ENCODE measurements at places on chromosomes 6 and 20.

DNA sequence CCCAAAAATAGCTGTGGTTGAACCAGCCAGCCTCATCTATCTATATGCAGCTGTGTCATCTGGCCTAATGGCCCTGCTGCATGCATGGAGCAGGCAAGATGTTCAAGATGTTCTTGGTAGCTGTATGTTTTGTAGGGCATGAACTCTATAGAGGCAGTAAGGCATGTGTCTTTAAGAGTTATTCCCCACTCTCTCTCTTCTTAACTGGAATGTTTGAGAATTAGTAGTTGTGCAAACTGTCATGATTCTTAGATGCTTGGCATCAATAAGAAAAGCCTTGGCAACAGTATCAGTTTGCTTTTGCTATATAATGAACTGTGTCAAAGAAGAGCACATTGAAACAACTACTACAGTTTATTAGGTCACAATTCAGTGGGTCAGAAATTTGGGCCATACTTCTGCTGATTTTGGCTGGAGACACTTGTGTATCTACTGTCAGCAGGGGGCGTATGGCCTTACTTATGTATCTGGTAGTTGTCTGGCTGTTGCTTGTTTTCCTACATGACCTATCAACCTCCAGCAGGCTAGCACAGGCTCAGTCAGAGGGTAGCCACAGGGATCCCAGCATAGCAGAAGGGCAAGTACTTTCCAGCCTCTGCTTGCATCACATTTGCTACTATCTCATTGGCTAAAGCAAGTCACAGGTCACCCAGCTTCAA, 56.1 kb upstream of the LAMP5 start:
- no peak for DNase-seq

- no peak for DNase-seq
Measured at GRCh38 chr6:148346681-148347440, 4.2 kb downstream of the SASH1 start.

DNA sequence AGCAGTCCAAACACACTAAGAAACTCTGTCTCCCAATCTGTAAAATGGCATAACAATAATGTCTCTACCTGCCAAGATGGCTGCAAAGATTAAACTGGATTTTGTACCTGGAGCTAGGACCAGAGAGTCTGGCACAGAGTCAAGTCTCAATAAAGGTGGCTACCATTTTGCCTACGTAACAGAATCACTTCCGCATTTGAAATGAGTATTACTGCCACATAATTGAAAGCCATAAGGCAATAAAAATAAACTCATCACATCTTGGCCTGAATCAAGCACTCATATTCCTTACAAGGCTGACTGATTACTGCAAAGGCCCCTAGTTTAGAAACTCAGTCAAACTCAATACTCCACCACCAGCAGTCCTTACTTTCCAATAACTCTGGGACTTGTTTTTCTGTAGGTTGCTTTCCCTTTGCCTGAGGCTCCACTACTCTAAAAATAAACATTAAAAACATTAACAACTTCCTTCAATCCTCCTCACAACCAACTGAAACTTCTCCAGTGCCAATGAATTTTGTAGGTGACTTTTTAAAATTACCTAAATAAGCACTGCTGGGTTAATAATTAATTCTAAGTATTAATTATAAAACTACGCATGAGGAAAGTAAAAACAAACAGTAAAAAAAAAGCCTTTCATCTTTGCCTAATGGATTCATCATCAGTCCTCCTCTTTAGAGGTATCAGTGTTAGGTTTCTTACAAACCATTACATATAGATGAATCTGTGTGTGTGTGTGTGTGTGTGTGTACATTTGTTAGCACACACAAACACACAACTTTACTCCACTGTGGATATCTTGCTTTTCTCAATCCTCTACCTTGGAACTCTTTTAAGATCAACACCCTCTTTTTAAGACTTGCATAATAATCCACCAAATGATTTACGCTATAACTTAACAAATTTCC, 3.7 kb downstream of the KIF16B start:
- no peak for DNase-seq

DNA sequence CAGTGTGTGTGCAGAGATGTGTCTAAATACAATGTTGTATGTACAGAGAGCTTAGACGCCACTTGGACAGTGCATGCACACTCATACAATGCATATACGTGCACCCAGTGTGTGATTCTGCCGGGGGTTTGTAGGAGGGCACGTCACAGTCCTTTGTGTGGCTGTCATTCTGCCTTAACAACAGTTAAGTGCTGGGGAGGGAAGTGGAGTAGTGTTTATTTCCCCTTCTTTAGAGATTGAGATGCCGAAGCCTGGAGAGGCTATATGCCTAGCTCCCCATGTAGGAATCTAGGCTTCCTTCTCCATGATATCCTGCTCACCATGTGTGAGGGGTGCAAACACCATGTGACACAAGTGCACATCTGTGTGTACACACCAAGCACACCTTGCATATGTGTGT, 38.2 kb downstream of the MDFI start:
- no peak for DNase-seq

- no peak for DNase-seq
Measured at GRCh38 chr6:169082093-169082492, 171.6 kb downstream of the THBS2 start.

GRCh38 chr6:151288712-151289398, 49.1 kb downstream of the AKAP12 start:
- peak; percentile 10 for DNase-seq

DNA sequence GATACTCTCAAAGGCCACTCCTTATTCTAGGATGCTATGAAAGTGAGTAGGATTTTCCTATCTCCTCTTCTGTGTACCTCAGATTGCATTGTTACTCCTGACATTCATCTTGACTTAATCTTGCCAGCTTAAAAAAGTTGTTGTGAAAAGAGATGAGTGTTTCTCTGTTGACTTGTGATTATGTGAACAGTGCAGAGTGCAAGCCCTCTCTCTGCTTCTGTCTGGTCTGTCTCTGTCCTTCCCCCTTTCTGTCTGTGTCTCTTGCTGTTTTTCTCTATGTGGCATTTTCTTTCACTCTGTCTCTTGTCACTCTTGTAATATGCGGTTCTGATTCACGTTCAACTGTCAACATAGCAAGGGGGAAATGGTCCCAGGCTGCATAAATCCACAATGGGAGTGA, 306.6 kb downstream of the FARS2 start:
- no peak for DNase-seq

DNA sequence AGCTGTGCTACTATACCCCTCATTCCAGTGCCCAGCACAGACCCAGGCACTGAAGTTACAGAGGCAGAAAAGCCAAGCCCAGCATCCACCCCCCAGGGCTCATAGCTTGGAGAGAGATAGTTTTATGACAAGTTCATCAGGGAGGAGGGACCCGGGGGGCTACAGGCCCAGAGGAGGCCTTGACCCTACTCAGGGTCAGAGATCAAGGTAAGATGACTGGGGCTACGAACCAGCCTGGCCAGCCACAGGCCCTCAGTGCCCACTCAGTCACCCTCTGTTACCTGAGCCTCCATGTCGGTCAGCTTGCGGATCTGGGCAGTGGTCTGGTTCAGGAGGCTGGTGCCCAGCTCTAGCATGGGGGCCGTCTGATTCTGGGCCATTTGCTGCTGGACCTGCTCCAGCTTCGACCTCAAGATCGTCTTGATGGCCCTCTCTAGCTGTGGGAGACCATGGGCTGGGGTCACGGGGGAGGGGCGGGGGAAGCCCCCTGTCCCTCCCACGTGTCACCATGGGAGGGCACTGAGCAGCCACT, 26.1 kb downstream of the ANGPT4 start:
- DNase-seq, result no peak
